T-cell (primary cell): ENCODE measurements at places on chromosomes 3 and 15. TPM values are rescaled to one million over a fixed set of nuclear protein-coding genes. Genes with fewer than 3 reads are reported as not detected.

DNA sequence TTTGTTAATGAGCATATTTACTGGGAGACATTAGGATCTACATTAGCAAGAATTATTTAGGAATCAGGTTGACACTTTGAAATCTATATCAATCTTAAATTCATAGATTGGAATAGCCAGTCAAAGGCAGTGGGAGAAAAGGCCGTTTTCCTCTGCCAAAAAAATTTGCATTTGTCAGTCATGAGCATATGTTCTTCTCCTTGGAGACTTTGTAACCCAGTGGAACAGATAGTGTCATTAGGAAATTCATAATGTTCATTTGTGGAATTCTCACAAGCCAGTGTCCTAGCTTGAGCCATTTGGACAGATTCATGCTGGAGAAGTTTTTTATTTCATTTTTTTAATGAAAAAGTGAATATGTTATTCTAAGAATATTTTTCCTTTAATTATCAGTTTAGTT is 260.1 kb downstream of the OXSM start:
- H3K36me3 ChIP-seq: no peaks in the 10 kb centered on the region
- no peak overlapping the region for H3K27ac ChIP-seq
- no peak for DNase-seq
- no peak overlapping the region for H3K4me3 ChIP-seq
- H3K27me3 ChIP-seq: no peaks in the 10 kb centered on the region

DNA sequence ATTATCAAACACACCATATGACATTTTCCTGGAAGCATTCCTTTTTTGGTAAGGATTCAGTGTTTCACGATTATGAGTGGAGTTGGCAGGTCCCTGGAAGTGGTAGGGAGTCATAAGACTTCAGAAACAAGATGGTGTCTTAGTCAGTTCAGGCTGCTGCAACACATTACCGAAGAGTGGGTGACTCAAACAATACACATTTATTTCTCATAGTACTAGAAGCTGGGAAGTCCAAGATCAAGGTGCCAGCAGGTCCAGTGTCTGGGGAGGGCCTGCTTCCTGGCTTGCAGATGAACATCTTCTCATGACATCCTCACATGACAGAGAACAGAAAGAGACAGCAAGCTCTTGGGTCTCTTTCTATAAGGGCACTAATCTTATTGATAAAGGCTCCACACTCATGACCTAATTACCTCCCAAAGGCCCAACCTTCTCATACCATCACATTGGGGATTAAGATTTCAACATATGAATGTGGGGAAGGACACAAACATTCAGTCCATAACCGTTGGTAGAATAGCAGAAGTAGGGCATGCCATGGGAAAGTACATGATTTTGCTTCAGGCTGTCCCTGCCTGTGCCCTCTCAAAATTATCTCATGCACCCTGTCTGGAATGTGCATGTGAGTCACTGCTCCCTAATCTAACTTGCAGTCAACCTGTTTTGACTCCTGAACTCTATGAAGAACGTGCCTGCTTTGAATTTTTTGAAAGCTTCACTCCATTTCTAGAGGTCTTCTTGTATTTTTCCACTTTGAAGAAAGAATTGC is 72.5 kb downstream of the GTPBP8 start:
- H3K36me3 ChIP-seq: no peaks in the 10 kb centered on the region
- no peaks in the 10 kb centered on the region for H3K27me3 ChIP-seq
- H3K27ac ChIP-seq: no peak overlapping the region
- no peak for DNase-seq
- H3K4me1 ChIP-seq: no peaks in the 10 kb centered on the region

DNA sequence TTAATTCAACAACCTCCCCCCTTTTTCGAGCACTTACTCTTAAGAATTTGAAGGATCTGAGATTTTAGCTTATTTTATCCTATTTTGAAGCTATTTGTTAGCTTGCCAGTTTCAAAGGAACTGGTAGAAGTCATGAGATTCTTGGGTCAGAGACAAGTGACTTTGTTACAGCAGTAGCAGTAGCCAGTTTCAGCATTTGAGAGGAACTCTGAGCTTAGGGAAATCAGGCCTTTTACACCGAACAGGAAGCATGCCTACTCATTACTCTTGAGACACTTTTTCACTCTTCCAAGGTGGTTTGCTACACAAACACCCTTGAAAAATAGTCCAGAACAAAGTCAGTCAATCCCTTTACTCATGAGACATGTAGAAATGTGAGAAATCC is 24.5 kb upstream of the TM4SF1 start:
- H3K4me1 ChIP-seq: no peaks in the 10 kb centered on the region
- no peaks in the 10 kb centered on the region for H3K36me3 ChIP-seq
- H3K4me3 ChIP-seq: no peak overlapping the region
- no peaks in the 10 kb centered on the region for H3K27me3 ChIP-seq
- DNase-seq: no peak
- no peak overlapping the region for H3K27ac ChIP-seq

DNA sequence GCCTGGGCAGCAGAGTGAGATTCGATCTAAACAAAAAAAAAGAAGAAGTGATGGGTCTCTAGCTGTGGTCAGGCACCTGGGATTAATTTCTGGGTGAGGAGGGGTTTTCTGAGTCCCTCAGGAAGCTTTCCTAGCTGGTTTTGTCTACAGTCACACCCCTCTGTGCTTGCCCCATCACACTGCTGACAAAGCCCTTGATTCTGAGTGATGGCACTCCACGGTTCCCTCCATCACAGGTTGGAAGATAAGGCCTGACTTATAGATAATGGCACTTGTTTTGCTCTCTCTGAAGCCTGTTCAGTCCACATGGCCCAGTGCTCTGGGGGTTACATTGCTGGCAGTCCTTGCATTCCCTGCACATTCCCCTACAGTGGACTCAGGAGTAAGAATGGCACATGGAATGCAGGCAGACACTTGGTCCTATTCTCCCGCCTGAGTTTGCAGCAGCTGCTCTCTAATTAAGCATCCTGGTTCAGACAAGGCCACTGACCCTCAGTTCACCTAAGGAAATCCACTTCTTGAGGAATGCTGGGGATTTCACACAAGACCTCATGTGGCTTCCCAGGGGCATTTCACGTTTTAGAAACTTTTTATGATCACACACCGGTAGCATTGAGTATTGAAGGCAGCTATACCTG is 81.0 kb upstream of the NMNAT3 start:
- H3K36me3 ChIP-seq: no peaks in the 10 kb centered on the region
- no peak overlapping the region for H3K27ac ChIP-seq
- H3K27me3 ChIP-seq: no peaks in the 10 kb centered on the region
- no peak for DNase-seq
- no peaks in the 10 kb centered on the region for H3K4me1 ChIP-seq

GRCh38 chr15:31487811-31488436 is 161.3 kb downstream of the KLF13 start:
- H3K36me3 ChIP-seq: no peaks in the 10 kb centered on the region
- H3K4me3 ChIP-seq: no peak overlapping the region
- H3K4me1 ChIP-seq: peaks cover 7% of the 10 kb centered on the region
- no peak overlapping the region for H3K27ac ChIP-seq
- DNase-seq: no peak
- H3K27me3 ChIP-seq: peaks cover 8% of the 10 kb centered on the region

DNA sequence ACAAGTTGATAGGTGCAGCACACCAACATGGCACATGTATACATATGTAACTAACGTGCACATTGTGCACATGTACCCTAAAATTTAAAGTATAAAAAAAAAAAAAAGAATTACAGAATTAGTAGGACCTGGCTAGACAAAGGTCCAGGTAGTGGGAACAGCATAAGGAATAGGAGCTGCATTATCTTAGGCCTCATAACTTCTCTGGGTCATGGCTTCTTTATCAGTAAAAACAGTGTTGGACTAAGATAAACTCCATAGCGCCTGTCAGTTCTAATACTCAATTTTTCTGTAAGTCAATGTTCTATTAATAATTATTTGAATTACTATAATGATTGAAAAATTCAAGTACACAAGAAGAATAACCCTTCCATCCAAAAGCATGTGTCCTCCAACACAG is 98.3 kb downstream of the HERC1 start:
- no peaks in the 10 kb centered on the region for H3K4me1 ChIP-seq
- H3K4me3 ChIP-seq: no peak overlapping the region
- DNase-seq: no peak
- no peaks in the 10 kb centered on the region for H3K27me3 ChIP-seq

DNA sequence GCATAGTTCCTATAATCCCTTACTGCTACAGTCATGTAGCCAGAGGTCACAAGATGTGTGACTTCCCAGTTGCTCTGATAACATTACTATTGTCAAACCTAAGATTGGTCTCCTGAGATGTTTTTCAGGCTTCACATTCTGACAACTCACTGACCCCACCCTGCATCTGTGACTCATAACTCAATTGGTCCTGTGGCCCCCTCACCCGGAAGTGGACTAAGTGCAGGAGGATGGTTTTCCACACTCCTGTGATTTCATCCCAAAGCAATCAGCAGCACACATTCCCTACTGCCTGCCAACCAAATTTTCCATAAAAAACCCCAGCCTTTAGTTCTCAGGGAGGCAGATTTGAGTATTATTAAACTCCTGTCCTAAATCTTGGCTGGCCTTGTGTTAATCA is 564.9 kb upstream of the ZNF385D start:
- no peaks in the 10 kb centered on the region for H3K36me3 ChIP-seq
- H3K27ac ChIP-seq: no peak overlapping the region
- no peak overlapping the region for H3K4me3 ChIP-seq
- no peaks in the 10 kb centered on the region for H3K4me1 ChIP-seq
- DNase-seq: no peak
- no peaks in the 10 kb centered on the region for H3K27me3 ChIP-seq

DNA sequence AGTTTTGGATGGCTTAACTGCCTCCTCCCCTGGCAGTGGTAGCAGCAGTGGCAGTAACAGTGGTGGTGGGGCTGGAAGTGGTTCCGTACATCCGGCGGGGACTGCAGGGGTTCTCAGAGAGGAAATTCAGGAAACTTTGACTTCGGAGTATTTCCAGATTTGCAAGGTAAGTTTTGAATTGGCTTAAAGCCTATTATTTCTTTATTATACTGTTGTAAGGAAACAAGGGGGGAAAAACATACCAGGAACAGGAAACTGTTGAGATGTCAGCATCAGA is 1.5 kb downstream of the STXBP5L start:
- DNase-seq: no peak
- peaks cover 15% of the 10 kb centered on the region for H3K4me1 ChIP-seq
- peaks cover 3% of the 10 kb centered on the region for H3K27me3 ChIP-seq

DNA sequence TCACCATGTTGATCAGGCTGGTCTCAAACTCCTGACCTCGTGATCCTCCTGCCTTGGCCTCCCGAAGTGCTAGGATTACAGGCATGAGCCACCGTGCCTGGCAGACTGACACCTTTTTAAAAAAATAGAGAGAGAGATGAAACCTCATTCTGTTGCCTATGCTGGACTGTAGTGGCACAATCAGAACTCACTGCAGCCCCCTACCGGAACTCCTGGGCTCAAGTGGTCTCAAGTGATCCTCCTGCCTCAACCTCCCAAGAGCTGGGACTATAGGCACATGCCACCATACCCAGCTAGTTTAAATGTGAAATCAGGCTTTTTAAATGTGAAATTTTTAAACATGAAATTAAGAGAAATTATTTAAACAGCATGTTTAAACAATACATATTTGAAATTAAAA is 265.2 kb upstream of the UBE2E1 start:
- no peaks in the 10 kb centered on the region for H3K27me3 ChIP-seq
- H3K27ac ChIP-seq: no peak overlapping the region
- no peak for DNase-seq
- H3K36me3 ChIP-seq: no peaks in the 10 kb centered on the region

The CYP8B1 gene
- total RNA-seq: not detected

The ANKRD34C gene
- total RNA-seq: not detected

The CCRL2 gene
- 1.4 TPM for total RNA-seq
